ENCODE measurements at places on chromosomes 12 and 14.
A peak's percentile ranks its signal among the peaks of the same experiment; 100 is the strongest.

- DNase-seq: no peak
Measured at GRCh38 chr12:62862259-62862881, 72.6 kb downstream of the PPM1H start.

- no peak for DNase-seq
Measured at GRCh38 chr12:87336814-87337336, 692.3 kb downstream of the C12orf50 start.

- DNase-seq: no peak
Measured at GRCh38 chr12:89405626-89406345, 53.5 kb upstream of the DUSP6 start.

DNA sequence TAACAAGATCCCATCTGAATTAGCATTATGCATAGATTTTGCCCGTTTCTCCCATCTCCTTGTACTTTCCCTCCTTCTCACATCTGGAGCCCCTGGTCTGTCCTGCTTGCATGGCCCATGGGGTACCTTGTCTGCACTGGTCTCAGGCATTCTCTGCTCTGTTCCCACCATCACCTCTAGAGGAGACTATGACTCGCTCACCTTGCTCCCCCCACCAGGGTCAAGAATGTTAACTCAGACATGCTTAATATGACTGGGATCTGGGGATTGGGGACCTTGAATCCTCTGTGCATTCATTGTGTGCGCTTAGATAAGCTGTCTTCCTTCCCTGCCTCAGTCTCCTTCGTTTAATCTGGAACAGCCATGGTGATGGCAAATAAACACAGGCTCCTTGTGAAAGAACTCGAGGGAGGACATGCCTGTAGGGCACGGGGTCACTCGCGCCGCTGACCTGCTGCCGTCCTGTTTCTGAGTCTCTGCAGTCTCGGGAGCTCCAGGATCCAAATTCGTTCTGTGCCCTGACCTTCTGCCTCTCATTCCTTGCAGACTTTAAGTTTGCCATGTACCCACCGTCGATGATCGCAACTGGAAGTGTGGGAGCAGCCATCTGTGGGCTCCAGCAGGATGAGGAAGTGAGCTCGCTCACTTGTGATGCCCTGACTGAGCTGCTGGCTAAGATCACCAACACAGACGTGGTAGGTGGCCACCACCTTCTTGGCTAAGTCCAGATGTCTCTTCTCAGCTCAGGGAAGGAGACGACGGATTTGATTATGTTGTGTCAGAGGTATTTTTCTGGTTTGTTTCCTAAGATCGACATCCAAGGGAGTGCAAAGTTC lies 15.0 kb downstream of the CCND2 start:
- DNase-seq: peak; percentile 31

GRCh38 chr14:89616852-89617341 lies 199.9 kb upstream of the FOXN3 start:
- DNase-seq: no peak

- no peak for DNase-seq
Measured at GRCh38 chr12:70561550-70561949, 75.7 kb downstream of the PTPRB start.

- DNase-seq: no peak
Measured at GRCh38 chr12:26238341-26239121, 43.2 kb downstream of the SSPN start.

DNA sequence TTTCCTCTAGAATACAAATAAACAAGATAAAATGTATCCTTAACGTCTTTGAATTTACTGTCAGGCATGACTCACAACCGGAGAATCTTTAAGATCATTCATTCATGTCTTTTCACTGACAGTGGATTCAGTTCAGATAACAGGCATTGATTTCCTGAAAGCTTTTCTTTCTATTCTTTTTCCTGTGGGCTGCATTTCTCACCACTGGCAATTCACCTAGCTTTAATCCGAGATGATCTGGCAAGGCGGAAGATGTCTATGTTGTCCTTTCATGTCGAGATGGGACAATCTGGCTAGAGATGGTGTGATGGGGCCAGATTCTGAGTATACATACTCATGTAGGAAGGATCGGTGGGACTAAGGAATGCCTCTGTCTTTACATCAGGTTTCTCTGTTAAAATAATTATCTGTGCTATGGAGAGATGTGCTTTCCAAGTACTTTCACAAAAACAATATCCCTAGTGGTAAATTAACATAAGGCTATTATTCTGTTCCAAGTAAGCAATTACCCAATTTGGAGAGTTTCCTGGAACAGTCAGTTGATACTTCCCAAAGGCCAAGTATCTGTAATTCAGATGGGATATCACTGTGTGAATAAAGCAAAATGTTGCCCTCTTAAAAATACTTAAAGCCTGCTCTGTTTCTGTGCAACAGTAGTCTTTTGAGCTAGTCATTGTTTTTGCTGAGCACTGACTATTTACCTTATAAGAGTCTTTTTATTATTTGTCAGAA lies 17.8 kb downstream of the ACSS3 start:
- no peak for DNase-seq

GRCh38 chr14:103530390-103530789 lies 1.4 kb downstream of the TRMT61A start:
- no peak for DNase-seq

DNA sequence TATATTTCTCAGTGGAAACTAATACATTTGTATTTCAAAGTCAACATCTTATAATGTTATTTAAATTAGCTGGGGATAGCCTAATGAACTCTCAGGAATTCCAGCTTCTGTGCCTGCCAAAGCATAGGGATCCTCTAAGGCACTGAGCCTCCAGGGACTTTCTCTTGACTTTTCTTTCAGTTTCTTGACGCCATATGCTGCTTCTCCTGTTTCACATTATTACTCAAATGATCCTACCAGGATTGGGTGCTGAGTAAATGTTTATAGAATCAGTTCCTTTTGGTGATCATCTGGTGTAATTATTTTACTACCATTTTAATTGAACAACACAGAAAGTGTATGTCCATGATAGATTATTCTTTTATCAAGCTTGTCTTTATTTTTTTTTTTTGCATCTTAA lies 7.9 kb downstream of the METTL25 start:
- no peak for DNase-seq

GRCh38 chr14:98859301-98859700 lies 412.7 kb downstream of the BCL11B start:
- DNase-seq: no peak
